ENCODE measurements at places on chromosomes 5 and 9. TPM values are rescaled to one million over a fixed set of nuclear protein-coding genes. Genes with fewer than 3 reads are reported as not detected.

Gene NADK2
- 58.9 TPM for total RNA-seq

Gene SCGB3A2
- total RNA-seq: not detected

Gene OMD
- total RNA-seq: 34.4 TPM

Gene CAMLG
- 31.0 TPM for total RNA-seq

Gene EXD3
- 22.0 TPM for total RNA-seq

Gene PRELID2
- total RNA-seq: 55.0 TPM

Gene DELE1
- 73.4 TPM for total RNA-seq

Gene OR1L8
- not detected for total RNA-seq

Gene ISCA1
- total RNA-seq: 72.2 TPM

Gene KCNV2
- total RNA-seq: 134 TPM

Gene IRX1
- 13.0 TPM for total RNA-seq

Gene CARD9
- total RNA-seq: 7.9 TPM

Gene CATSPER3
- total RNA-seq: not detected

Gene PGM5
- 61.8 TPM for total RNA-seq

Gene ARL10
- 25.1 TPM for total RNA-seq

Gene FGD3
- 5.6 TPM for total RNA-seq

Gene HK3
- 1.9 TPM for total RNA-seq

Gene PRELID1
- 45.3 TPM for total RNA-seq

Gene TMEM232
- 11.8 TPM for total RNA-seq

Gene NUDT12
- total RNA-seq: 31.4 TPM

Gene COL5A1
- total RNA-seq: 407 TPM

Gene NUP188
- 92.9 TPM for total RNA-seq

Gene ENTREP1
- 16.7 TPM for total RNA-seq

Gene TCERG1
- total RNA-seq: 138 TPM

Gene SLC25A48
- total RNA-seq: 3.7 TPM

Gene SPATA9
- total RNA-seq: not detected

Gene CDX1
- total RNA-seq: not detected

Gene LRRC26
- 1.7 TPM for total RNA-seq

Measured in camera-type eye (tissue), 1 donor.